ENCODE measurements at places on chromosomes 7 and 10.

DNA sequence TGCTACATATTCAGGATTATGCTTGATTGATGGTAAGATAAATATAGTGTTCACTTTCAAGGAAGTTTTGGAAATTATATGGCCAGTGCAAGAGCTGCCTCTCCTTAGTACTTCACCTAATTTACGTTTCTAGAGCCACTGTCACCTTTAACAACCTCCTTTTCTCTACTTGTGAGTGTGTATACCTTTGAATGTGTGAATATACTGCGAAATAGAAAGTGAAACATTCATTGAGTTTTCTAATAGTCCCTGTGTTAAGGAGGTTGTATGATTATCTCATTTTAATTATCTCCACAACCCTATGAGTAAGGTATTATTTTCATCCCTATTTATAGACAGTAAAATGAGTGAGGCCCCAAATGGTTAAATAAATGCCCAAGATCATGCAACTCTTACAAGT is 1050.5 kb downstream of the XPNPEP1 start:
- no peak for DNase-seq

DNA sequence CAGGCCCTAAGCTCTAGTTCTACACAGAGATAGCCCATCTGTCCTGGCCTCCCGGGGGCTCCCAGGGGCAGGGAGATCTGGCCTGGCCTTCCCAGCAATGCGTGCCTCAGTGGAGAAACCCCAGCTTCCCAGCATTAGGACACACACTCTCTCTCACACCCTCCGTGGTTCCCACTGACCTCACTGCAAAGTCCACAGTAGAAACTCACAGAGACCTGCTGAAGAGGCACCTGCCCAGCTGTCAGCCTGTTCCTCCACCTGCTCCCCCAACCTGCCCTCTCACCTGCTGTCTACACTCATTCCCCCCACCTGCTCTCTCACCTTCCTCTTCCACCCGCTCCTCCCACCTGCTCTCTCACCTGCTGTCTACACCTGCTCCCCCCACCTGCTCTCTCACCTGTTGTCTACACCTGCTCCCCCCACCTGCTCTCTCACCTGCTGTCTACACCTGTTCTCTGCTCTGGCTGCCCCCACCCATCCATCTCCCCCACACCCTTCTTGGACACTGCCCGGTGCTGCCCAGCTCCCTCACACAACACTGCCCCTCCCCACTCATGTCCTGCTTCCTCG is 21.1 kb upstream of the PFKP start:
- no peak for DNase-seq

GRCh38 chr7:92631067-92631849 is 41.1 kb upstream of the FAM133B start:
- DNase-seq, result no peak

GRCh38 chr10:26725837-26726727 is 28.6 kb downstream of the PDSS1 start:
- peak; percentile 20 for DNase-seq

- DNase-seq, result no peak
These were observed 15.3 kb downstream of the GPRIN2 start for GRCh38 chr10:46541017-46541661.

GRCh38 chr10:70715853-70716795 is 43.8 kb downstream of the ADAMTS14 start:
- peak; percentile 21 for DNase-seq

GRCh38 chr10:120335553-120335952 is 121.5 kb upstream of the PLPP4 start:
- DNase-seq, result no peak

GRCh38 chr7:141209454-141209853 is 135.6 kb downstream of the TMEM178B start:
- DNase-seq, result no peak

Measured in NCI-H748 treated with DMSO at 0.1 percent for 48 hours (cell line).